ENCODE measurements at places on chromosomes 6 and 20.

- no peak for DNase-seq
These were observed 190.3 kb upstream of the POU3F2 start for GRCh38 chr6:98644063-98644462.

- DNase-seq: no peak
These were observed 47.5 kb downstream of the PHIP start for GRCh38 chr6:79030511-79030910.

GRCh38 chr20:833121-833449 is 430 bp upstream of the FAM110A start:
- no peak for DNase-seq

DNA sequence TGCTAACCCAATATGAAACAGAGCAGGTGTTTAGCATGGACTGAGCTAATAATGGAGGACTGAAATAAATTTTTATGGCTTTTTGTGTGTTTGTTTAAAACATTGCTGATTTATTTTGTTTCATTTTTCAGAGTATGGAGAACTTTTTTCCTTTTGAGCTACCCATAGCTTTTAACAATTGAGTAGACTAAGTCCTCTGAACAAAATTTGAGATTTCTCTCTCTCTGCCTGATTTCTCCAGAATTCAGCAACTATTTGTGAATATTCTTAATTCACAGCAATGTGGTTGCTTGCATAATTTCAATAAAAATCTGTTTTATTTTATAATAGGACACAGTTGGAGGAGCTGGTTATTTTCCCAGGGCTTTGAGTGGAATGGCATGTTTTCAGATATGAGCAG is 103.7 kb downstream of the TPBG start:
- DNase-seq: no peak

DNA sequence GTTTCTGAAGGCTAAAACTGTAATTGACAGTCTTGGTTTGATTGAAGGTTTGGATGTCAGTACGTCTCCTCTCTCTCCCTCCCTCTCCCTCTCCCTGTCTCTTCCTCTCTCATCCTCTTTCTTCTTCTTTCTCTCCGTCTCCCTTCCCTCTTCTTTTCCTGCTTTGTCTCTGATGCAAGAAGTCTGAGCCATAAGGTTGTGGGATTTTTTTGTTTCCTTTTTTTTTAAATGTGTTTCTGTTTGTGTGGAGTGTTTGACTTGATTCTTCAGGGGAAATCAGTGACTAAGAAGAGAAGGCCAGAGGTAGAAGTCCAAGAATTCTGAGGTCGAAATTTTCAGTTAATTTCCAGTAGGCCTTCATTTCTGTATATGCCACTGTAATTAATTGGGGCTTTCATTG is 111.9 kb downstream of the FOXO3 start:
- DNase-seq: no peak

GRCh38 chr6:163001330-163001729 is 273.6 kb downstream of the PACRG start:
- DNase-seq: no peak

DNA sequence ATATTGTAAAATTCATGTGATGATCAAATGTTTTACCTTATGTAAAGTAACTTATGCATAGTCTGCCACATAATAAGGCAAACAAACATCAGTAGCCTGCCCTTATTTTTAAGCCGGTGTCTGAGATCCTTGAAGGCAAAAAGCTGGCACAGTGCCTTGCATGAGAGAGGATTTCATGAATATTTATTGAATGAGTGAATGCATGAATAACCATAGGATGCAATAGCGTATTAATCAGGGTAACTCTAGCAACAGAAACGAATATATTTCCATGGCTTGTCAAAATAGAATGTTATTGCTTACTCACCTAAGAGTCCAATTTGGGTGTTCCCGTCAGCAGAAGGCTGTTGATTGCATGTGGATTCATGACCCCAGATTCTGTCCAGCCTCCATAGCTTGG is 34.9 kb downstream of the BTBD3 start:
- DNase-seq: no peak

DNA sequence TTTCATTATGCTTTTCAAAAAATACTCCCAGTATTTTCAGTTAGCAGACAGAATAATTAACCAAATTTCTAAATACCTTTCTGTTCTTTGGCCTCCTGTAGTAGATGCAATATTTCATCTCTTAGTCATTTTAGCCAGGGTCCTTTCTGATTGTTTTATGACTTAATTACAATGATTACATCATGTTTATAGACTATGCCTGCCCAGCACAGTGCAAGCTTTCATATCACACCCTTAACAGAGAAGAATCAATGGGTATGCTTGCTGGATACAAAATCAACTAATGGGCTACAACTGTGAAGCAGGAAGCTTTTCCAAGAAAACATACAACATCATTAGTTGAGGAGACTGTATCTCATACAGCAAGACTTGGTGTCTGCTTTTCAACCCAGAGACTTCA is 119.8 kb upstream of the NRSN1 start:
- no peak for DNase-seq

- no peak for DNase-seq
These were observed 160.4 kb upstream of the SMLR1 start for GRCh38 chr6:130666786-130667185.

GRCh38 chr6:113416170-113416569 is 441.0 kb upstream of the MARCKS start:
- DNase-seq: no peak

DNA sequence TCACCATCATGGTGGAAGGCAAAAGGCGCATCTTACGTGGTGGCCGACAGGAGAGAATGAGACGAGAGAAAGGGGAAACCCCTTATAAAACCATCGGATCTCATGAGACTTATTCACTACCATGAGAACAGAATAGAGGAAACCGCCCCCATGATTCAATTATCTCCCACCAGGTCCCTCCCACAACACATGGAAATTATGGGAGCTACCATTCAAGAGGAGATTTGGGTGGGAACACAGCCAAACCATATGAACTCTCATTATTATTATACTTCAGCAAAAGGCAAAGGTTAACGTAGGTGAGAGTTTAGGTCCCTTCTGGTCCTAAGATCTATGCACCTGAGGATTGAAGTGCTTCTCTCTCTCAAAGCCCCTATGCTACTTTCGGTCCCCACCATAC is 2.4 kb upstream of the PFDN4 start:
- no peak for DNase-seq

GRCh38 chr20:25465243-25466135 is 58.0 kb downstream of the GINS1 start:
- no peak for DNase-seq

GRCh38 chr20:34574861-34575260 is 16.3 kb downstream of the MAP1LC3A start:
- no peak for DNase-seq

DNA sequence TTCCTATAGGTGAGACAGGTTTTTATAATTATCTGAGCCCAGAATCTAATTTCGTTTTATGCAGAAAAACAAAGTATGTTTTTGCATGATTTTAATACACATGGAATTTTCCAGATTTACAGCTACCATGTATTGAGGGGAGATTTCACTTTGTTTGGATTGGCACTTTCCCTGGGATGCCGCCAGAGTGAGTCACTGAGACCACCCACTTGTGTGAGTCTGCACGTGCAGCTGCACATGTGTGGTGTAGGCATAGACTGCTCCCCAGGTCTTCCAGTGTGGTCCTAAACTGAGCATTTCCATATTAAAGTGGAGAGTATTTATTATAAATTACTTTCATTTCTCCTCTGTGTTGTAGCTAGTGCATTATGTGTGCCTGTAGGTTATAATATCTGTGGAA is 186.8 kb downstream of the UBE3D start:
- DNase-seq: no peak

DNA sequence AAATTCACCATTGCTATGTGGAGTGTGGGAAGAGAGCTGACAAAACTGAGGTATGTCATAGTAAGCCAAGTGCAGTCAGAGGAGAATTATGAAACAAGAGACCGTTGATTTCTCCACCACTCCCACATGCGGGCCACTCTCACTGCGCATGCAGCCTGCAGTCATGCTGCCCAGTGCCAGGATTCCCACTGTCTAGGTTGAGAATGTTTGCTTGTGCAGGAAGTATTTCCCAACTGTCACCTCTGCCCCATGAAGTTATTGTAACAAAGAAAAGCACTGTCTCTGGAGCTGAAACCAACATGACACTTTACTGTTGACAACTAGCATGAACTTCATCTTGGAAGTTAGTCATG is 18.7 kb upstream of the SFT2D1 start:
- DNase-seq: no peak

- no peak for DNase-seq
These were observed 69.6 kb downstream of the JAG1 start for GRCh38 chr20:10603971-10604864.

- no peak for DNase-seq
These were observed 6.7 kb upstream of the HSF2 start for GRCh38 chr6:122392564-122393350.

- DNase-seq: no peak
These were observed 78.8 kb downstream of the VEGFA start for GRCh38 chr6:43848671-43849391.

GRCh38 chr6:169292338-169293124 is 38.9 kb upstream of the THBS2 start:
- no peak for DNase-seq

DNA sequence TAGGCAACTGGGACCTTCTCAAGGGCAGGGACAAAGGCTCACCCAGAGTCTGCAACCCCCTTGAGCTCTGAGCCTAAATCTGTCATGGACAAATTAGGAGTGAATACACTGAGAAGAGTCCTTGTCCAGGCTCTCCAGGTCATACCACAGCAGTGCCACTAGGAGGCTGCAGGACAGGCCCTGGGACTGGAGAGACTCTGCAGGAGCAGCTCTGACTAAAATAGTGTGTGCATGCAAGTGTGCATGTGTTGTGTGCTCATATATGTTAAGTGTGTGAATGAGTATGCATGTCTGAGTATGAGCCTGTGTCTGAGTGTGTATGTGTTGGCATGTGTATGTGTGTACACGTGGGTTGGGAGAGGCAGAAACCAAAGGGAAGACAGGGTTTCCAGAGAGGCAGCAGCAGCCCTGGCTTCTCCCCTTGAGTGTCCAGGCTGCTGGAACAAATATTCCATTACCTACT is 27.1 kb downstream of the MRPL14 start:
- DNase-seq: no peak

DNA sequence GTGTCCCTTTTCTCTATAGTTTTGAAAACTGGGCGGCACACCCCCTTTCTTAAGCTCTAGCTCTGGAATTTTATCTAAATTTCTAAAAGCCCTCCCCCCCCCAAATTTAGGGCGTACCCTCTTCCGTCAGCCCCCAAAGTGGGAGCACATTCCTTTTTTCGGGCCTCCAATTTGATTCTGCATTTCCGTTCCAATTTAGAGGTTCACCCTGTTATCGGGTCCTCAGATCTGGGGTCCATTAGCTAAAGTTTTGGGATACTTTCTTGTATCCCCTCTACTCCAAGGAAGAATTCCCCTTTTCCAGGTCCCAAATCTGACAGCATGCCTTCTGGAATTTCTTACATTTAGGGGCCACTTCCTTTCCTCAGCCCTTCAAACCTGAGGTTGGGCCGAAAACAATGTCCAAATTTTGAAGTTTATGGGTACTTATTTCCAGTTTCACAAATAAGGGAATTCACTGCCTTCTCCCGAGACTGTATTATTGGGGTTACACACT is 796 bp downstream of the PHF20 start:
- no peak for DNase-seq

- no peak for DNase-seq
These were observed 479.2 kb downstream of the QKI start for GRCh38 chr6:163893609-163894189.

DNA sequence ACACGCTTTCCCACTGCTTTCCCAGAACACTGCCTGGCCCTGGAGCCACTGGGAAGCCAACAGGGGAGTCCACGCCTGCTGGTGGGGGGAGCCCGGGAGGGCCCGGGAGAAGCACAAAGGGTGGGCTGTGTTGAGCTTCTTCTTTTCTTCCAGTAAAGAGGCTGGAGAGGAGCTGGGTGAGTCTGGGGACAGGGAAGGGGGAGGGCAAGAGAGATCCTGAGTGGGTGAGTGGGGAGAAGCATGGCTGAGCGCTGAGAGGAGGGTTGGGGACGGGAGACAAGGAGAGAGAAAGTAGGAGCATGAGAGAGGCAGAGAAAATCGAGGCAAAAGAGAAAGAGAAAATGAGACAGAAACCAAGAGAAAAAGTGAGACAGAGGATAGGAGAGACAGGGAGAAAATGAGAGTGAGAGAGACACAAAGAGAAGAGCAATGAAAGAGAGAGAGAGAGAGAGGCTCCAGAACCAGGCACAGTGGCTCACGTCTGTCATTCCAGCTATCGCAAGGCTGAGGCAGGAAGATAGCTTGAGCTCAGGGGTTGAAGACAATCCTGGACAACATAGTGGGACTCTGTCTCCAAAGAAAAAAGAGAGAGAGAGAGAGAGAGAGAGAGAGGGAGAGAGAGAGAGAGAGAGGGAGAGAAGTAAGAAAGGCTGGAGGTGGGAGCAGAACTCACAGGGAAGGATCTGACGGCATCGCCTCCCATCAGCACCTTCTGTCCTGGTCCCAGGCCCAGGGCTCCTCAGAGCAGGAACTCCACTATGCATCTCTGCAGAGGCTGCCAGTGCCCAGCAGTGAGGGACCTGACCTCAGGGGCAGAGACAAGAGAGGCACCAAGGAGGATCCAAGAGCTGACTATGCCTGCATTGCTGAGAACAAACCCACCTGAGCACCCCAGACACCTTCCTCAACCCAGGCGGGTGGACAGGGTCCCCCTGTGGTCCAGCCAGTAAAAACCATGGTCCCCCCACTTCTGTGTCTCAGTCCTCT is 2.0 kb downstream of the LST1 start:
- no peak for DNase-seq

DNA sequence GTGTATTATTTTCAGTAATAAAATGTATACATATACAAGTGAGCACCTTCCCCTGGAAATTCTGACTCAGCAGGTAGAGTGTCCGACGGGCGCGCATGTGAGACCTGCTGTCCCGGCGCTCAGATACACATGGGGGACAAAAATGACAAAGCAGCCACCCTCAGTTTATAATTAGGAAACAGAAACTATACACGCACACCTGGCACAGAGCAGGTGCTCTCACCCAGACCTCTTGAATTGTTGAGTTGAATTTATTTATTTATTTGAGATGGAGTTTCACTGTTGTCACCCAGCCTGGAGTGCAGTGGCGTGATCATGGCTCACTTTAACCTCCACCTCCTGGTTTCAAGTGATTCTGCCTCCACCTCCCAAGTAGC is 180.4 kb downstream of the ZDHHC14 start:
- no peak for DNase-seq

GRCh38 chr6:32210191-32210601 is 13.7 kb downstream of the NOTCH4 start:
- no peak for DNase-seq

GRCh38 chr6:33702345-33702977 is 9.0 kb downstream of the UQCC2 start:
- no peak for DNase-seq

Data from effector CD8-positive, alpha-beta T cell (primary cell).